ENCODE measurements at places on chromosomes 3 and 15.

DNA sequence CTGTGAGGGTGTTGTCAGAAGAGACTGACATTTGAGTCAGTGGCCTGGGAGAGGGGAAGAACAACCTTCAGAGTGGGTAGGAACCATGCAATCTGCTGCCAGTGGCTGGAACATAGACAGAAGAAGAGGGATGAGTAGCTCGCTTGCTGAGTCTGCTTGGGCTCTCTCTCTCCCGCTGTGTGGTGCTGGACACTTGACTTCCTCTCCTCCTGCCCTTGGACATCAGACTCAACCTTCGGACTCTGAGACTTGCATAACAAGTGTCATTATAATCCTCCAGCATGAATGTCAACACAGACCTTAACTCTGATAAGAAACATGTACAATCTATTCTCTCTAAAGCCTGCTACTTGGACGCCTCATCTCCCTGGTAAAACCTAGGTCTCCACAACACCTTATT lies 5.9 kb upstream of the NMD3 start:
- H3K27me3 ChIP-seq, result no peaks in the 10 kb centered on the region
- DNase-seq, result no peak

DNA sequence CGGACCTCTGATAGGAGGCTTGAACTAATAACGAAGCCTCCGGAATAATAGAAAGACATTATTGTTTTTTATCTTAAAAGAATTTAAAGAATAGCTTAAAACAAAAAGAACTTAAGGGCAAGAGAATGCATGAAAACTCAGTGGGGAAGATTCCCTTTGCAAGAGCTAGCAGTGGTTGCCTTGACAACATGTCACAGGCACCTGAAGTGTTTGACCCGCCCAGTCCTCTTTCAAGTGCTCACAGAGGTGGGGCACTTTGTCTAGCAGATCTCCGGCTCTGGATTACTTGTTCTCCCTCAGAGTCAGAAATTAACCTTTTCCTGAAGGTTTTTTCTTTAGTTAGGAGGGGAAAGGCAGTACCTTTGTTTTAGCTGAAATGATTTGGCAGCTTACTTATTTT lies 37.8 kb downstream of the LARS2 start:
- H3K4me3 ChIP-seq, result no peak overlapping the region
- DNase-seq, result peak; percentile 69
- no peaks in the 10 kb centered on the region for H3K27me3 ChIP-seq
- peaks cover 23% of the 10 kb centered on the region for H3K36me3 ChIP-seq

DNA sequence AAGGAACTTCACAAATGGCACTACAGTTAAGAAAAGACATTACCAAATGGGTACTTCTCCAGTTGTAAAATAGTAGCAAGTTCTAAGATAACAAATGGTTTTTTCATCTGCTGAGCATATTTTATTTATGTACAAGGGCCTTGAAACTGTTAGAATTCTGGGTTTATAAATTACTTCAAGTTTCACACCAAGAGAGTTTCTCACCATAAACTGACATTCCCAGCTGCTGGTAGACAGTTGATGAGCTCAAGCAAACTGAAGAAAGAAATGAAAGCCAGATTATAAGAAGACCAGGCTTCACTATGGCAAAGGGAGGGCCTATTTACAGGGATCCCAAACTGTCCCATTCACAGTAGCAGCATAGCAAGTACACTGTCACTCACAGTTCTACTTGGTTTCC lies 99.8 kb downstream of the DHX30 start:
- H3K27ac ChIP-seq, result no peak overlapping the region
- no peaks in the 10 kb centered on the region for H3K27me3 ChIP-seq
- no peak overlapping the region for H3K4me3 ChIP-seq
- no peak for DNase-seq

DNA sequence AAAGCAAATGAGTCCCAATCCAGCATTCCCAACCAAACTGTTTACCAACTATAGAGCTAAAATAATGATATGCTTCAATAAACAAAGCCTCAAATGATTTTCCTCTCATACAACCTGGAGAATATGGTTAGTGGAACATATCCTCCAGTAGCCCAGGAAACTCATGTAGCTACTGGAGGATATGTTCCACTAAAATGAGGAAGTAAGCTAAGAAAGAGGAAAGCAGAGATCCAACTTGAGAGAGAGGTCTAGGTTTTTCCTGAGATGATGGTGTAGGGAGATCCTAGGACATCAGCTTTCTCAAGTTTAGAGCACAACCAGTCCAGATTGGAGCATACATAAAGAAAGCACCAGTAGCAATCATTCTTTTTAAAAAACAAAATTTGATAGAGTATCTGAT lies 44.6 kb upstream of the SLC4A7 start:
- H3K4me1 ChIP-seq, result peaks cover 13% of the 10 kb centered on the region
- DNase-seq, result no peak
- H3K36me3 ChIP-seq, result no peaks in the 10 kb centered on the region

GRCh38 chr3:55246033-55246432 lies 241.1 kb downstream of the WNT5A start:
- DNase-seq, result no peak
- peaks cover 17% of the 10 kb centered on the region for H3K36me3 ChIP-seq
- H3K27me3 ChIP-seq, result no peaks in the 10 kb centered on the region
- H3K4me3 ChIP-seq, result no peak overlapping the region
- H3K27ac ChIP-seq, result no peak overlapping the region

- H3K4me3 ChIP-seq, result no peak overlapping the region
- no peaks in the 10 kb centered on the region for H3K36me3 ChIP-seq
- no peaks in the 10 kb centered on the region for H3K4me1 ChIP-seq
- no peak overlapping the region for H3K27ac ChIP-seq
- H3K27me3 ChIP-seq, result no peaks in the 10 kb centered on the region
Observed at GRCh38 chr3:81886081-81886480, 124.6 kb upstream of the GBE1 start.

DNA sequence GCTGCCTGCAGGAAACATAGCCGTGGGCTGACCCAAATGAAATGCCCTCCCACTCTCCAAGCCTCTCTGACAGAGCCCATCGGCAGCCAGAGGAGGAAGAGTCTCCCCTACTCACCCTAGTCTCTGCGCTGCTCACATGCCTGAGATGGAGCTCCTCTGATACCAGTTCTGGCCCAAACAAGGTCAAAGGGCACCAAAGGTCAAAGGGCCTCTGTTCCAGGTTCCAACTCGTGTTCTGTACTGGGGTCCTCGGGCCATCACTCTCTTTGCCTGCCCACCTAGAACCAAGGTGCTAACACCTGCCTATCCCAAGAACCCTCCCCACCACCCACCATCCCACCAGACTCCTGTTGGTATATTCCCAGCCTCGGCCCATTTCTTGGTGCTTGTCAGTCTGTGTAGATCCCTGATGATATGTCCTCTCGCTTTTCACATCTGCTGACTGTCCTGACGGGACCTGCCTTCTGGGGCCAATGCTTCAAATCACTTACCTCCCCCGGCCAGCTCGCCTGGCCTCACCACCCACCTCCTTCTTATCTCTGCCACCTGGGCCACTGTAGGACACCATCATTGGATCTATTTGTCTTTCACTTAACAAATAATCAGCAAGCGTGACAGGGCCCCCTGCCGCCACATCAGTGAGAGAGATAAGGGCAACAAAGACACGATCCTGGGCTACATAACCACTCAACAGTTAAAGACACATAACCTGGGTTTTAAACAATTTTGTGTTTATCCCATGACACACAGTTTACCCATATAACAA lies 90.4 kb downstream of the SRGAP3 start:
- no peaks in the 10 kb centered on the region for H3K27me3 ChIP-seq
- no peaks in the 10 kb centered on the region for H3K4me1 ChIP-seq
- no peak for DNase-seq
- no peak overlapping the region for H3K4me3 ChIP-seq

GRCh38 chr15:70932397-70932796 lies 39.8 kb downstream of the LRRC49 start:
- no peak overlapping the region for H3K4me3 ChIP-seq
- no peak for DNase-seq
- no peak overlapping the region for H3K27ac ChIP-seq
- H3K27me3 ChIP-seq, result no peaks in the 10 kb centered on the region
- H3K4me1 ChIP-seq, result no peaks in the 10 kb centered on the region

DNA sequence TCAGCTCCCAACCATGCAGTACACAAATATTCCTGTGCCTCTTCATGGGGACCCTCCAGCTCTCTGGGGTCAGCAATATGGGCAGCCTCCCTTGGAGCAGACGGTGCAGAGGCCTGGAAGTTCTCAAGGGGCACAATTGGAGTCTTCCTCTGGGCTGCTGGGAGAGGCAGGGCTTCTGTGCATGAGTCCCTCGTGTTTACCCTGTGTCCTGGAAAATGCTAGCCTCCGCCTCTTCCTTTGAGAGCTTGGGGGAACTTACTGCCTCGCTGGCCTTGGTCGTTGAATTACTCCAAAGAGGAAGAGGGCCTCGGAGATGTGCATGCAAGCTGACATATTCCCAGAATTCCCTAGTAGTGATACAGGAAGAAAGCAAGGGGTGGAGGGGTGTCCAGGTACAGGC lies 284.4 kb upstream of the IGF1R start:
- H3K4me1 ChIP-seq, result no peaks in the 10 kb centered on the region
- no peaks in the 10 kb centered on the region for H3K36me3 ChIP-seq
- no peak for DNase-seq
- no peak overlapping the region for H3K27ac ChIP-seq
- no peak overlapping the region for H3K4me3 ChIP-seq
- H3K27me3 ChIP-seq, result no peaks in the 10 kb centered on the region

GRCh38 chr3:190807719-190808375 lies 54.6 kb downstream of the GMNC start:
- no peak overlapping the region for H3K4me3 ChIP-seq
- no peaks in the 10 kb centered on the region for H3K27me3 ChIP-seq
- H3K27ac ChIP-seq, result no peak overlapping the region
- no peaks in the 10 kb centered on the region for H3K4me1 ChIP-seq
- DNase-seq, result no peak

Data from H9 (cell line).